ENCODE measurements at places on chromosomes 5 and 9.

DNA sequence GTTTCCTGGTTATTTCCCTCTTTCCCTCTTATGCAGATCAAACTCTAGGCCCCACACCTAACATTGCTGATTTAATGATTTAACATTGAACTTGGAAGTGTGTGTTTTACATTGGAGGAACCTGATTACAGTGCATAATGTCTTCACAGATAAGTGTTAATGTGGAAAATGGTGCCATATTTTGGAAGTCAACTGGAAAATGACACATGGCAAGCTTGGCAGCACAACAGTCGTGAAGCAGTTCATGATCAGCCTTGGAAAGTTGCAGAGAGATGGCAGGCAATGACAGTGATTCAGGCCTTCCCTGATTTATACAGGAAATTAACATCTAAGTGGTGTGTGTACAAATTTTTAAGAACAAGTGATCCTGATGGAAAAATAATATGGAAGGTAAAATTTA is 80.0 kb upstream of the CTNND2 start:
- no peak for DNase-seq

DNA sequence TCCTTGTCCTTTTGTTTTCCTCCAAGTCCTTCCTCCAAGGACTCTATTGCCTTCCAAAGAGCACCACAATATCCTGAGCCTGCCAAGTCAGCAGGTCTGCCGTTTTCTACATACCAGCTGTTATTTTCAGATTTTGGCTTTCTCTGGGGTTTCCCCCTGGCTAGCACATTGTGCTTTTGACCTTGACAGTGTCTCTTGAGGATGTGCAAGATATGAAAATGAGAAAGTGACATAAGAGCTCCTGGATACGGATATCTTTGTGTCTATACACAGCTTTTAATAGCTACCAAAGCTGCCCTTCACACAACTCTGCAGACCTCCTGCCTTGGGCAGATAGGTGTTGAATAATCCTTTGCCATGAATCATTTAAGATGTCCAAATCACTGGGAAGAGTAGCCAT is 67.0 kb downstream of the HAPLN1 start:
- no peak for DNase-seq

DNA sequence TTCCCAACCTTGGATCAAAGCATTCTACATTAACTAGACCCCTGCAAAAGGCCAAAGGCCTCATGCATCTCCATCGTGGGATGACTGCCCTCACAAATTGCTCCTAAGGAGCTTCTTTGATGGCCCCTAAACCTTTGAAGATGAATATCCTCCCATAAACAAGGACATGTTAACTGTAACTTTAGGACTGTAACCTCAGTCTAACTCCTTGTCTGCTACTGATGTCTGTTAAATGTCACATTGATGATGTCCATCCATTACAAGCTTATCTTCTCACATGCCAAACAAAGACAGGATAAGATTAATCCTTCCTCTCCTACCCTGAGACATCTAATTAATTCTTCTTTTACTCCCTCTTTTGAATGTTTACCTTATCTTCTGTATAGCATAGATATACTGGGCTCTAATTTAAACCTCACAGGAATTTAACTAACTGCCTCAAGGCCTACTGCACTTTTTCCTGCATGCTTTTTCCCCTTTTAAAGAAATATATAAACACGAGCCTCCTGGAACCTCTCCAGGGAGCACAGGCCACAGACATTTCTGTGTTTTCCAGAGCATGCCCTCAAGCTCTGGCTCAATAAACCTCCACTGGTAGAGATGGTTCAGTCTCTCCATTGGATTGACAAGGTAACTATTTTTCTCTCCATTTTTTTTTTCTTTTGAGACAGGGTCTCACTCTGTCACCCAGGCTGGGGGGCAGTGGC is 90.6 kb upstream of the SLC25A48 start:
- no peak for DNase-seq

- peak; percentile 76 for DNase-seq
These were observed 1.1 kb downstream of the NPM1 start for GRCh38 chr5:171388816-171389168.

DNA sequence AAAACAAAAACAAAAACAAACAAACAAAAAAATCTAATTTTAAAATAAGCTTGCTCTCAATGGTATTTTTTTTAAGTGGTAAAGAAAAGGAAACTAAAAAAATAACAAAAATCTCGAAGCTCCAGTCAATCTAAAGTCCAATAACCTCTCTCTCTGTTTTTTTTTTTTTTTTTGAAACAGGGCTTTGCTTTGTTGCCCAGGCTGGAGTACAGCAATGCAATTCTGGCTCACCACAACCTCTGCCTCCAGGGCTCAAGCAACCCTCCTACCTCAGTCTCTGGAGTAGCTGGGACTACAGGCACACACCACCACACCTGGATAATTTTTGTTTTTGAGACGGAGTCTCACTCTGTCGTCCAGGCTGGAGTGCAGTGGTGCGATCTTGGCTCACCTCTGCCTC is 25.9 kb upstream of the GLDC start:
- no peak for DNase-seq

DNA sequence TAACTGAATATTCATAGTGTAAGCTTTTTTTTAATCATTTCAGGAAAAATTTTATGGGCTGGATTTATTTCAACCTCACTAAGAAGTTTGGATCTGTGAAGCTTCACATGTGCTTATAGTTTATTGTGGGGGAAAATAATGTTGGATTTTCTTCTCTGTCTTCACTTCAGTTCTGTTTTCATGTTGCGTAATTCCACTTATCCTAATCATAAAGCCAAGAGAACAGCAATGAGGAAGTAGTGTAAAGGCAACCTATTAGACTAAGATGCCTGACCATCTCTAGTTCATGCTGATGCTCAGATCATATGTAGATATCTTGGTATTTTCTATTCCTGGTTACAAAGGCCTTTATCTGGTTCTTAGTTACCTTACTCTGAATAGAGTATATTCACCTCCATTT is 50.0 kb downstream of the CD180 start:
- DNase-seq, result no peak

DNA sequence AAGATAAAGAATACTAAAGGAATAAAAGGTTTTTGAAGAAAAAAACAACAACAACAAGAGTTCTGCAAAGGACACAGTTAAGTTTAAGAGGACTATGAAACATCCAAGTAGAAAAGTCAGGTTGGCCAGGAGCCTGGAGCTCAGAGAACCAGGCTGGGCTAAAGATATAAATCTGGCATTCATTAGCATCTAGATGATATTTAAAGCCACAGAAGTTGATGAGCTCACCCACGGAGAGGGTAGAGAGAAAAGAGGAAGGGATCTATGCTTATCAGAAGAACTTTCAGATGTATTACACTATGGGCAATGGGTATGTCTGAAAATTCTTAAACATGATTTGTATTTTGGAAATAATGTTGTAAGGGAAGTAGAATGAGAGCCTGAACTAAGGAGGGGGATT is 9.9 kb downstream of the MIER3 start:
- no peak for DNase-seq

GRCh38 chr9:87465816-87466215 is 31.9 kb upstream of the DAPK1 start:
- DNase-seq, result no peak

DNA sequence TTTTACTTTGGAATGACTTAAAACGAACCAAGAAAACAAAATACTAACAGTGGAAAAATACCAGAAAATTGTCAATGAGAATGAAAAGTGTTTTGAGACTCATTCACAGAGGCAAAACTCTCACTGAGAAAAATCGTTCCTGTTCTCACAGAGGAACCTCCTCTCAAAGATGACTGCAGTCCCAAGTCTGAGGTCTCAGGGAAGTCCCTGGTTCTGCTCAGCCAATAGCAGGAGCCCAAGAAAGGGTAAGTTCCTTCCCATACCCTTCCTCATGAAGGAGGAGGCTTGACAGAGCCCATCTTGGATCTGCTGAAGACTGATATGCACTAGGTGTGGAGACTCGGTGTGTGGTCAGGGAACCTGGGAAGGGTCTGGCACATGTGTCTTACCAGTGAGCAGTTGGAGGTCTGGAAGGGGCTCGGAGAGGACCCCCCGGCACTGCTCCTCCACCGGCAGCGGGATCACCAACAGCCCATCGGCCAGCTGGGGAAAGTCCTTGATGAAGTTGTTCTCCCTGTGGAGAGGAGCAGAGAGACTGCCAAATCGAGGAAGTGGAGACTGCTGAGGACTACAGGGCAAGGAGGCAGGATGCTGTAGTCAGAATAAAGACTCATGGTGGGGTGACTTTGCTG is 46.0 kb downstream of the TRIM32 start:
- no peak for DNase-seq

Measured in activated CD4-positive, alpha-beta T cell treated with anti-CD3 and anti-CD28 coated beads, Interleukin-2, Interleukin-6, amounts not matched to agents 100 ng/mL and 50 ng/mL, durations not matched to agents 16 hours and 8 hours (primary cell).